ENCODE measurements at places on chromosomes 16 and 17.

DNA sequence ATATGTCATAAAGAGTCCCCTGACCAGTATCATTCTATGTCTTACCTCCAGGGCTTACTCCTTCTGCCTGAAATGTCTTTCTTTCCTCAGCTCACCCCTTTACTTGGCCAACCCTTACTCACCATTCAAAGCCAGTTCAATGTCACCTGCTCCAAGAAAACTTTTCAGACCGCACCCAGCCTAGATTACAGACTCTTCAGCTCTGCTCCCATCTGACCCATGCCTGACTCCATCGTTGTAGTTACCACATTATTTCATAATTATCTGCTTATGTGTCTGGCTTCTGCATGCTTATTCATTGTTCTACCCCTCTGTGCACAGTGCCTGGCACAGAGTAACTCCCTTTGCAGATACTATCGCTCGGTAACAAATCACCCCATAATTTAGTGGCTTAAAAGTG is 62.5 kb upstream of the TOB1 start:
- DNase-seq: peak; percentile 50

- DNase-seq: no peak
Measured at GRCh38 chr17:36862116-36862920, 75.0 kb upstream of the LHX1 start.

DNA sequence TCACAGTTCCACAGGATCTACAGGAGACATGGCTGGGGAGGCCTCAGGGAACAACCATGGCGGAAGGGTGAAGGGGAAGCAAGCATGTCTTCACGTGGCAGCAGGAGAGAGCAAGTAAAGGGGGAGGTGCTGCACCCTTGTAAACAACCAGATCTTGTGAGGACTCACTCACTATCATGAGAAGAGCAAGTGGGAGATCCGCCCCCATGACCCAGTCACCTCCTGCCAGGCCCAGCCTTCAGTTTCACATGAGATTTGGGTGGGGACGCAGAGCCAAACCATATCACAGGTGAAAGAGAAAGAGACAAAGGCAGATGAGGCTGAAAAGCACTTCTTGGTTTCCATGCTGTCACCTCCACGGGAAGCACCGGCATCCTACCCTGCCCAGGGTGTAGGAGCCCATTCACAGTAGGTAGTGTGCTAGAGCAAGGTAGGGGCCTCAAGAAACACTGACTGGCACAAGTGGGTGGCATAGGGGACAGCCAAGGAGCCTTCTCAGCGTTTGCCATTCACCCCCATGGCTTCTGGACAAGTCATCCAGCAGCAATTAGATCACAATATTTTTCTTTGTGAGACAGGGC is 6.6 kb downstream of the NARF start:
- DNase-seq: no peak

GRCh38 chr17:5198472-5198871 is 6.8 kb upstream of the ZNF594 start:
- no peak for DNase-seq

DNA sequence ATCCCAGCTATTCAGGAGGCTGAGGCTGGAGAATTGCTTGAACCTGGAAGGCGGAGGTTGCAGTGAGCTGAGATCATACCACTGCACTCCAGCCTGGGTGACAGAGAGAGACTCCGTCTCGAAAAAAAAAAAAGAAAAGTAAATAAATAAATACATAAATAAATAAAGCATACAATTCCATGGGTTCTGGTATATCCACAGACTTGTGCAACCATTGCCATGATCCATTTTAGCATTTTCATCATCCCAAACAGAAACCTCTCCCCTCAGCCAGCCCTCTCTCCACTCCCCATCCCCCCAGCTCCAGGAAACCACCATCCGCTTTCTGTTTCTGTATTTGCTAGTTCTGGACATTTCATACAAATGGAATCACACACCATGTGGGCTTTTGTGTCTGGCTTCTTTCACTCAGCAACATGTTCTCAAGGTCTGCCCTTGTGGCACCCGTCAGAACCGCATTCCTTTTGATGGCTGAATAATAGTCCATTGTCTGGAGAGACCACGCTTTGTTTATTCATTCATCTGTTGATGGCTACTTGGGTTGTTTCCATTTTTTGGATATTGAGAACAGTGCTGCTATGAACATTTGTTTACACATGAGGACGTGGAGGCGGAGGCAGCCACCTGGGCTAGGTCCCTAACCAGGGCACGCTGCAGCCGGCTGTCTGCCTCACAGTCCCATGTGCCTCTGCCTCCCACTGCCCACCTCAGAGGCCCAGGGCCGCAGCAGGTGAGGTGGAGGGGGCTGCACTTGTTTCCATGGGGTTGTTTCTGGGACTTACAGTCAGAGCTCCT is 76.2 kb downstream of the NT5M start:
- DNase-seq: no peak

DNA sequence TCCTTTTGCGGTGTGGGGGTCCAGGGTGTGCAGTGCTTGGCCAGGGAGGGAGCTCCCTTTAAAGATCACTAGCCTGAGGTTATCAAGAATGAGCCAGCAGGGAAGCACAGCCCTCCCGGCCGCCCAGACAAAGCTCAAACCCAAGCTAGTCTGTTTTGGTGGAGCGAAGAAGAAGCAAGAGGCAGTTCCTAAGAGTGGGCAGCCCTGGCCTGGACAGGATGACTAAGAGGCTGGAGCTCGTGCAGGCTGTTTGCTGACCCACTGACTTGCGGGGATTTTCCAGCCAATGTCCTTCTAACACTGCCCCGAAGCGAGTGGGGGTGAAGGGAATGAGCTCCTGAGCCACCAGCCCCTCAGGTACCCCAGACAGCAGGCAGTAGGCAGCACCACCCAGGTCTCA is 134.4 kb downstream of the COPRS start:
- DNase-seq: no peak

DNA sequence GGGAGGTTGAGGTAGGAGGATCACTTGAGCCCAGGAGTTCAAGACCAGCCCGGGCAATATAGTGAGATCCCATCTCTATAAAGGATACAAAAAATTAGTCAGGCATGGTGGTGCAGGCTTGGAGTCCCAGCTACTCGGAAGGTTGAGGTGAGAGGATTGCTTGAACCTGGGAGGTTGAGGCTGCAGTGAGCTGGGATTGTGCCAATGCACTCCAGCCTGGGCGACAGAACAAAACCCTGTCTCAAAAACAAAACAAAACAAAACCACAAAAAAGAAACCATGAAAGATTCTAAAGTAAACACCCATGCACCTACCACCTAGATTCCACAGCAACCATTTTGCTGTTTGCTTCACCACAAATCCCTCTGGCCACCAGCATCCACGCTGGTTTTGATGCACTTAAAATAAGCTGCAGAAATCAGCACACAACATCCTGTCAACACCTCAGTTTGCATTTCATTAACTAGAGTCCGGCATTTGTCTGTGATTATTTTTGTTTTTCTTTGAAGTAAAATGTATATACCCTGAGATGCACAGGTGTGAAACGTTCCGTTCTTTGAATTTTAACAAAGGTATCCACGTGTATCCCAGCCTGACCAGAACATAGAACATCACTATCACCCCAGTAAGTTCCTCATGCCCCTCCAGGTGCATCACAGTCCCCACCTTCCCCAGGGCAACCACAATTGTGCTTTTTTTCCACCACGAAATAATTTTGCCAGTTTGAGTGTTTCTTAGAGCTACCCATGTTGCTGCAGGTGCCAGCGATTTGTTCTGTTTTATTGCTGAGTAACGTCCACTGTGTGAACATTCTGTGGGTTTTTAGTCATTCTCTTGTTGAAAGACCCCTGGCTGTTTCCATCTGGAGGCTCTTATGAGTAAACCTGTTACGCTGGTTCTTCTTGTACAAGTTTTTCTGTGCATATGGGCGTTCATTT is 191.5 kb downstream of the SEC14L1 start:
- no peak for DNase-seq

DNA sequence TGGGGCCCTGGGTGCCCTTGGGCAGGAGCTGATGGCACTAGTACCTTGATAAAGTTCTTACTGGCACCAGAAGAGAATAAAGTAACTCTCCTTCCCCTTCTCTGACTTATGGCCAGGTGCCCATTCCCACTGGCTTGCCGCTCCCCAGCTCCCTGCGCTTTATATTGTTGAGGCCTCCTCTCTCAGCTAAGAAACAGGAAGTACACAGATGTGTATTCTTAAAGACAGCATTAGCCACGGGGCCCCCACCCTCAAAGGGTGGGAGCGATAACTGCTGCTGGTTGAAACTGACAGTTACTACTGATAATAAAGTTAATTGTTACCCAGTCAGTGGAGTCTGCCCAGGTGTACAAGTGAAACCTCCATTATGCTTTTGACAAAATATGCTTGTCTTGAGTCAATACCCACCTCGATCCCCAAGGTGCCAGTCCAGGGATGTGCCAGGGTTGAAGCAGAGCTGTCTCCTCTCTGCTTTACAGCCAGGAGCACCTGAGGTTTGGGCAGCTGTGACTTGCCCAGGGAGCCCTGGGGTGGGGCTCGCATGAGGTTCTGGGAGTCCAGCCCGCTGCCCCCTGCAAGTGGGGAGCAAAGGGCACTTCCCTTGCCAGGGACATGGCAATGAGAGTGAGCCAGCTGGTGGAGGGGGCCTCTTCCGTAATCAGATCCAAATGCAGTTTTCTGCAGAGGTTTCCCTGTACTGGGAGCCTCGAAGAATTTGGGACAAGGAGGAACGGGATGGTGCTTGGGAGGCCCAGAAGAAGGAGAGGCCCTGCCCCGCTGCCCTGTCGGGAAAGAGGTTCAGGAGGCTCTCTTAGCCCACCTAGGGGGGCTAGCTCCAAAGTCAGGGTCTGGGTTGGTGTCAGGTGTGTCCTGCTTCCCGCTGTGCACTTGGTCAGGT is 5.4 kb upstream of the CLDN9 start:
- DNase-seq: peak; percentile 93

DNA sequence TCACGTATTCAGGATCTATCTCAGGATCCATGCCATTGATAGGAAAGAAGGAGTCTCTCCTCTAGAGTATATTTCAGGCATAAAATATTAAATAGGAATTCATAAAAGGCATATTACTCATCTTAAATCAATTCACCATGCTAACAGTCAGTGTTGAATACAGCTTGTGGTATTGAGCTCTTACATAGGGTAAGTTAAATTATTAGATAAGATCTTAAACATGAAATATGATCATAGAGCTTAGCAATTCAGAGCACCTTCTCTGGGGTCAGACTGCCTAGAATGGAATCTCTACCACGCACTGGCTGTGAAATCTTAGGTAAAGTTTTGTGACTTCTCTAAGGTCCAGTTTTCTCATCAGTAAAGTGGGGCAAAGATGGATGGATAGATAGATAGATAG is 20.7 kb downstream of the MARCHF10 start:
- no peak for DNase-seq

DNA sequence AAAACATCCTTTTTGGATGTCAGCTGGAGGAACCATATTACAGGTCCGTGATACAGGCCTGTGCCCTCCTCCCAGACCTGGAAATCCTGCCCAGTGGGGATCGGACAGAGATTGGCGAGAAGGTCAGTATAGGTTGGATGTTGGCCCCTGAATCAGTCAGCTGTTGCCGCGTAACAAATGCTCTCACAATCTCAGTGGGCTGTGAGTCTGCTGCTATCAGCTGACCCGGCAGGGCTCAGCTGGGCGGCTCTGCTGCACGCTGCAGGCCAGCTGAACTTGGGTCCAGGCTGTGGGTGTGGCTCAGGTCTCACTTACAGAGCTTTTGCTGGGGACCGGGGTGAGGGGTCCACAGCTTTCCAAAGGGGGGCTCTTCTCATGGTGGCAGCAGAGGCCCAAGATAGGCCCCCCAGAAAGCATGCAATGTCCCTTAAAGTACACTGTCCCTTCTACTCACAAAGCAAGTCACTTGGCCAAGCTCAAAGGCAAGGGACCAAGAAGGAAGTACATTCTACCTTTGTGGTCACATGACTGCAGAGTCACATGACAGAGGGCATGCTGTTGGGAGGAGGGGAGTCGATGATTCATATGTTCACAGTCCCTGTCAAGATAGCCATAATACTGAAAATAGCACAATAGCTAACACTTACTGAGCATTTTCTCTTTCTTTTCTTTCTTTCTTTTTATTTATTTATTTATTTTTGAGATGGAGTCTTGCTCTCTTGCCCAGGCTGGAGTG is 134.2 kb downstream of the ABCC1 start:
- DNase-seq: no peak
